ENCODE measurements at places on chromosomes 7 and 10.

- DNase-seq: no peak
Observed at GRCh38 chr7:132343199-132343598, 233.1 kb downstream of the PLXNA4 start.

GRCh38 chr7:72446131-72446530 lies 34.0 kb upstream of the CALN1 start:
- no peak for DNase-seq

- no peak for DNase-seq
Observed at GRCh38 chr7:13099154-13099795, 411.8 kb downstream of the ARL4A start.

DNA sequence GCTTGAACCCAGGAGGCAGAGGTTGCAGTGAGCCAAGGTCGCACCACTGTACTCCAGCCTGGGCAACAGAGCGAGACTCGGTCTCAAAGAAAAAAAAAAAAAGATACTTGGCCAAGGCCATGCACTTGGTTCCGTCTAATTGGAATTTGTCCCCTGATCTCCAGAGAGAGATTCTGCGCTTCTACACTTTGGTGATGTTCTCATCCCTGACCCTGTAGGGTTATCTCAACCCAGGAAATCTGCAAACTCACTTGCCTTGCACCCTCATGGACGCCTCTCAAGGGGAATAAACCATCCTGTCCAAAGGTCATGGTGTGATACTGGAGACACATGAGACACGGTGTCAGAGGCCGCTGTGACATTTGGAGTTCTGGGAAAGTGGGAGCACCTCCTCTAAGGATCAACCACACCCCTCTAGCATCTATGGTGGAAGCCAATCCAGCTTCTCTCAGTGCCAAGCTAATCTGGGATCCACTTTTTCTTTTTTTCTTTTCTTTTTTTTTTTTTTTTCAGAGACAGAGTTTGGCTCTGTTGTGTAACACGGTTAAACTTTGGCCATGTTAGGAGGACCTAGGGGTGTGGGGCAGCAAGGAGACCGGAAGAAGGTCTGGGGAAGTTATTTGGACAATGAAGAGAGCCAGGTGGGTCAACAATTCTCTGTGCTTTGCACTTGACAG lies 7.8 kb upstream of the POR start:
- DNase-seq: no peak

DNA sequence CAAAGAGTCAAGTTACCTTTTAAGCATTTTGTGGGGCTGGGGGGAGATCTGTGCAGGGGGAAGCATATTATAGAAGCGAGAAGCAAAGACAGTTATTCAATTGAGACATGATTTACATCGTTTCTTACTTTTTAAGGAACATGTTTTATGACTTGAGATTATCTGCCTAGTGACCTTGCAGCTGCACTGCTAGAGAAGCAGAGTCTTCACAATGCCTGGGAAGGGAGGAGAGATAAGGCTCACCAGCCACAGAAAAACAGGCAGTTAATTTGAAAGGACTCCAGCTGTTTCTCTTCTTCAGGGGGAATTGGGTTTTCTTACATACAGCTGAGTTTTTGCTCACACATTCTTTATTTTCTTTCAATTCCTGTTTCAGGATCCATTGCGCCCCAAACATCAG lies 31.0 kb downstream of the PHYH start:
- DNase-seq: peak; percentile 35

GRCh38 chr7:105279688-105280007 lies 109.1 kb downstream of the SRPK2 start:
- DNase-seq: no peak

All from KBM-7 (cell line).